ENCODE measurements at places on chromosomes 5 and 9.
A peak's percentile ranks its signal among the peaks of the same experiment; 100 is the strongest.

DNA sequence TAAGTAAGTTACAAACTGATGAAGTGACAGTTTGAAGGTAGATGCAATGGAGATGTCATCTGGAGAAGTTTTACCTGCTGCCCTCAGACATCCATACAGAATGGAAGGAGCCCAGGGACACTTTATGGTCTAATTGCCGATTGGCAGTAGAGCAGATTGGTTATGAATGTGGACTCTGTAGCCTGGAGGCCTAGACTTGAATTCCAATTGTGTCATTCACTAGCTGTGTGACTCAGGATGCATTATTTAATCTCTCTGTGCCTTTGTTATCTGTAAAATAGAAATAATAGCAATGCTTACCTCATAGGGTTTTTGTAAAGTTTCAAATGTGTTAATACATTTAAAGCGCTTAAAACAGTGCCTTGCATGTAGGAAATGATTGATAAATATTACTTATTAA lies 5.2 kb upstream of the TCERG1 start:
- no peak overlapping the region for H3K27ac ChIP-seq
- DNase-seq = no peak
- H3K4me1 ChIP-seq = no peaks in the 10 kb centered on the region
- H3K4me3 ChIP-seq = no peak overlapping the region
- H3K36me3 ChIP-seq = no peaks in the 10 kb centered on the region
- no peaks in the 10 kb centered on the region for H3K27me3 ChIP-seq

GRCh38 chr5:113367586-113367985 lies 67.2 kb downstream of the TSSK1B start:
- H3K36me3 ChIP-seq = no peaks in the 10 kb centered on the region
- H3K4me3 ChIP-seq = no peak overlapping the region
- DNase-seq = no peak
- H3K27ac ChIP-seq = no peak overlapping the region
- H3K27me3 ChIP-seq = no peaks in the 10 kb centered on the region

DNA sequence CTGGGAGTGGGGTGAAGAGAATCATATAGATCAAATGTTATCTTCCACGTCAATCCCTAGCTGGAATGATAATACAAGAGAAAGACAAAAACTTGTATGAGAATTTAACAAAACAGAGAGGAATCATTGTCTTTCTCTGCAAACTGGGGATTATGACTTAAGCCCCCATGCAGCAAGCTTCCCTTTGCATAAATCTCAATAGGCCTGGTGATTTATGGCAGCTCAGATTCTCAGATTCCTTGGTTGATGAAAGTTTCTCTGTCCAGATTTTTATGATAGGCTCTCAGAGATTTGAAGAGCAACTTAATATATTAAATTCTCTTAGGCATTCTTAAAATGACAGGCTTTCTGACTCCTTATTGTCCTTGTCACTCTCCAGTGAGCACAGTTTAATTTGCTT lies 56.0 kb downstream of the RASGRF2 start:
- H3K27me3 ChIP-seq = no peaks in the 10 kb centered on the region
- H3K4me3 ChIP-seq = no peak overlapping the region
- no peaks in the 10 kb centered on the region for H3K4me1 ChIP-seq
- H3K27ac ChIP-seq = no peak overlapping the region
- no peak for DNase-seq
- H3K36me3 ChIP-seq = no peaks in the 10 kb centered on the region

- no peaks in the 10 kb centered on the region for H3K36me3 ChIP-seq
- H3K27me3 ChIP-seq = no peaks in the 10 kb centered on the region
- no peak overlapping the region for H3K4me3 ChIP-seq
Measured at GRCh38 chr9:84379740-84380139, 39.2 kb upstream of the SLC28A3 start.

DNA sequence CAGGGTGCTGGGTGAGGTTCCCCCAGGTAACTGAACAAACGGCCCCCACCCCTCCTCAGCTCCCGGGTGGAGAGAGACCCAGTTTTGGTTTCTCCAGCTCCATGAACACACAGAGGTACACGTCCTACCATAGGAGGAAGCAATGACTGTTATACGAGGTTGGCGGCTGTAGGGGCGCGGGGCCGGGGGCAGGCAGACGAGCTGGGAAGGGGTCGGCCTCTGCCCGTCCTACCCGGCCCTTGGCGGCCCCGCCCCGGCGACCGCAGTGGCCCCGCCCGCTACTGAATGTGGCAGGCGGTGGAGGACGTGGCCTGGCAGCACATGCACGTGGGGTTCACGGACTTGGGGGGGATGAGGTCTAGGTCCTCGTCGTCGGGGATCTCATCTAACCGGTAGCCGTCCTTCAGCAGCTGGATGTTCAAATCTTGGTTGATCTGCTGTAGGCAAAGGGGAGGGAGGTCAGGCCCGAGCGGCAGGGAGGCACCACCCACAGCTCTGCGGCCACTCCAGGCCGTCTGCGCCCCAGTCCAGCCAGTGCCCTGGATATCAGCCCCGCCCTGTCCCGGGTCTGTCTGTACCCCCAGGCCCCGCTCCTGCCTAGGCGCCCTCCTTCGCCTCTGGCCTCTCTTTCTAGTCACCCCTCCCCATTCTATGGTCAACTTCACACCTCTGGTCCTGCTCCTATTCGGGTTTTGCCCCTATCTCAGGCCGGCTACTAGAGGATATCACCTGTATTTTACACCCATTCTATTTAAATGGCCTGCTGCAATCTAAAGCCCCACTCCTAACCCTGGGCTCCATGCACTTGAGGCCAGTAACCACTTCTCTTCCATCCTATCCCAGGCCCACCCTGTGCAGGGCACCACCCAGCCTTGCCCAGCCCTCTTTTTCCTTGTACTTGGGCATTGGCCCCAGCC lies 24.2 kb upstream of the MYORG start:
- H3K36me3 ChIP-seq = peaks cover 89% of the 10 kb centered on the region
- H3K27me3 ChIP-seq = no peaks in the 10 kb centered on the region
- H3K4me1 ChIP-seq = no peaks in the 10 kb centered on the region
- H3K4me3 ChIP-seq = no peak overlapping the region
- no peak for DNase-seq

- H3K4me3 ChIP-seq = no peak overlapping the region
- no peaks in the 10 kb centered on the region for H3K27me3 ChIP-seq
- no peaks in the 10 kb centered on the region for H3K36me3 ChIP-seq
- DNase-seq = no peak
- no peak overlapping the region for H3K27ac ChIP-seq
Measured at GRCh38 chr9:26375448-26375847, 517.2 kb downstream of the CAAP1 start.

- H3K27ac ChIP-seq = no peak overlapping the region
- H3K4me3 ChIP-seq = no peak overlapping the region
- no peak for DNase-seq
- H3K36me3 ChIP-seq = no peaks in the 10 kb centered on the region
- H3K4me1 ChIP-seq = no peaks in the 10 kb centered on the region
Measured at GRCh38 chr5:106860398-106861044, 810.2 kb downstream of the EFNA5 start.

DNA sequence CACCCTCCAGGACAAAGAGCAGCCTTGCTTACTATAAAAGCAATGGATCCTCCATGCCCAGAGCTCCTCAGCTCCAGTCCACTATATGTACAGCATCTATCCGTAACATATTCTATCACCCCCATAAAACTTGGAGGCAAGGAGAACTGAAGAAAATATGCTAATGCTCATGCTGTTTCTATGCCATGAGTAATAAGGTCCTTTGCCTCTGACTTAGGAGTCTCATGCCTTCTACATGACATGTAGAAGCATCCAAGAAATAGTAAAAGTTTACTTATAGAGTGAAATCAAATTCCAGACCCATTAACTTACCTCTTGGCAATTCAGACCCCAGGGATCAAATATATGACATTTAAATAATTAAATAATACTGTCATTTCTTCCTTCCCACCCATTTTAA lies 33.7 kb downstream of the SSBP2 start:
- no peak overlapping the region for H3K4me3 ChIP-seq
- no peak for DNase-seq
- H3K4me1 ChIP-seq = peaks cover 39% of the 10 kb centered on the region
- no peaks in the 10 kb centered on the region for H3K36me3 ChIP-seq

- no peak overlapping the region for H3K4me3 ChIP-seq
- no peaks in the 10 kb centered on the region for H3K36me3 ChIP-seq
- no peaks in the 10 kb centered on the region for H3K4me1 ChIP-seq
- H3K27ac ChIP-seq = no peak overlapping the region
- no peaks in the 10 kb centered on the region for H3K27me3 ChIP-seq
Measured at GRCh38 chr5:132335402-132335801, 34.1 kb upstream of the SLC22A5 start.

GRCh38 chr5:133675376-133676154 lies 63.2 kb upstream of the FSTL4 start:
- no peak overlapping the region for H3K4me3 ChIP-seq
- no peaks in the 10 kb centered on the region for H3K27me3 ChIP-seq
- no peaks in the 10 kb centered on the region for H3K4me1 ChIP-seq
- H3K27ac ChIP-seq = no peak overlapping the region
- H3K36me3 ChIP-seq = no peaks in the 10 kb centered on the region

DNA sequence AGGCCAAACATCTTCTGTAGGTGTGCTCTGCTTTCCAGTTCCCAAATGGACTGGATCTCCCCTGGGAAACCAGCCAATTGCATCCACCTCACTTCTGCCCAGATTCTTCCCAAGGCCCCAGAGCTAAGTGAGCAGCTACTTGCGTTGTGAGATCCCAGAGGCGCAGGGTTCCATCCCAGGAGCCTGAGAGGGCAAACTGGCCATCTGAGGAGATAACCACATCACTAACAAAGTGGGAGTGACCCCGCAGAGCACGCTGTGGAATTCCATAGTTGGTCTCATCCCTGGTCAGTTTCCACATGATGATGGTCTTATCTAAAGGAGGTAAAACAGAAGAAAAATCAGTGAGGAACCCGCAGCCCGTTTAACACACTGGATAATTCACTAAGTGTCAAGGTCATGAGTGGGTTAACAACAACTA lies 1.7 kb downstream of the RACK1 start:
- peaks cover 50% of the 10 kb centered on the region for H3K36me3 ChIP-seq
- H3K27ac ChIP-seq = peak overlapping the region; percentile 95
- DNase-seq = peak; percentile 60
- H3K4me3 ChIP-seq = no peak overlapping the region

DNA sequence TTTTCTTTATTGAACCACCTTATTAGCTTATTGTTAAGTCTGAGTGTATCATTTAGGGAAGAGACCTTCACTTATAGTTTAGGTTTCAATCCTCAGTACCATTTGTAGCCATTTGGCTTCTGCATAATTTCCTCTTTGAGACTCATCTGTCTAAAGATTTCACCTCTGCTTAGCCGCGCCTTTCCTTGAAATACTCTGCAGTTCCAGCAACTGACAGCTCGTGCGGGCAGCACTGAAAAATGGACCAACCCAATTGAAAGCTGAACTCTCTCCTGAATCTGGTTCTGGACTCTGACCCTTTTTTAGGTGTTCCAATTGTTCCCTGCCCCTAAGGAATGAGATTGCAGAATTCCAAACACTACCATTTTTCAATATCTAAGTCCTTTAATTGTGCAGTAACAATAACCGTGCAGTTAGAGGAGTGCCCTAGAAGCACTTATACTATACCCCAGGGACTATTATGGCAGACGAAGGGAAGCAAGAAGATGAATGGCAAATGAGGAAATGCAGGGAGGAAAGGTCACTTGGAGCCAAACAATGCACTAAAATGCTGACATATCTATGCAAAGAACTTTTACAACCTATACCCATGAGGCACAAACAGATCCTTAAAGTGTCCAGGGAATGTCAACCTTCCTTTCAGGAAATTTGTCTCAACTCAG lies 50.1 kb upstream of the PDE4D start:
- no peaks in the 10 kb centered on the region for H3K36me3 ChIP-seq
- DNase-seq = no peak
- H3K27ac ChIP-seq = no peak overlapping the region

- H3K27me3 ChIP-seq = no peaks in the 10 kb centered on the region
- H3K4me3 ChIP-seq = no peak overlapping the region
- H3K36me3 ChIP-seq = no peaks in the 10 kb centered on the region
Measured at GRCh38 chr5:80216753-80217596, 38.9 kb downstream of the SERINC5 start.

DNA sequence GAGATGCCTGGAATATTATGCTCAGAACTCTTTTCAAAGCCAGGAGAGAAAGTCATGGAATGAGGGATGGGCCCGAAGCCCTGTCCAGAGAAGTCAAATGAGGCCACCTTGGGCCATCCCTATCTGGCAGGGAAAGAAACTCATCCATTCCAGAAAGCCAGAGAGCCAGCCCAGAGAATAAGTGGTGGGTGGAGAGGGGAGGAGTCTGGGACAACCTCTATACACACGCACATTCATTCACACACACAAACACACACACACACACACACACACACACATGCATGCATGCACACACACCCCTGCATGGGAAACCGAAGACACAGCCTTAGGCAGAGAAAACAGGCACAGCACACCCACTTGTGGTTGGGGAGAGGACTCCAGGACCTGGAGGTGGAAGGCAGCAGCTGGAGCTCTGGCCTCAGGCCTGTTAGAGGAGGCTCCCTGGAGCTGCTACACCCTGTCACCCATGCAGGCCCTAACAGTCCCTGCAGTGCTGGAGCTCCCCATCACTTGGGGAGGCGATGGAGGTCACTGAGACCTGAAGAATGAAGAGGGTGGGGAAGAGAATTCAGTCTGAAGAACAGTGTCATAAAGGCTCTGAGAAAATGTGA lies 38.0 kb downstream of the TGFBI start:
- no peaks in the 10 kb centered on the region for H3K27me3 ChIP-seq
- no peak overlapping the region for H3K4me3 ChIP-seq
- no peaks in the 10 kb centered on the region for H3K36me3 ChIP-seq

DNA sequence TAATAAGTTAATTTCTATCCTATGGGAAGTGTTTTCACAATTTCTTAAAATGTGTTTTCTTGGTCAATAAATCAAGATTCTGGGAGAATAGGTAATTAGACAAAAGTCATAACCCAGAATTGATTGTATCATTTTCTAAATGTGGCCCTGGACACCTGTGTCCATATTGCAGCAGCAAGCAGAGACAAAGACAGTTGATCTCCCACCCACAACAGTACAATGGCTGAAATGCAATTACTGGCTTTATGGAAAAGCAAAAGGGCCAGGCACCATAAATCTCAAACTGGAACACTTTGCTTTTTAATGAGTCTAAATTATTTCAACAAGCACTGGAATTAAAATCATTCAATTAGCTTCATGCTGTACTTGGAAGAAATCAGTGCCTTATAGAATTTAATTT lies 157.2 kb downstream of the ESM1 start:
- H3K4me3 ChIP-seq = no peak overlapping the region
- no peak overlapping the region for H3K27ac ChIP-seq
- DNase-seq = no peak
- no peaks in the 10 kb centered on the region for H3K4me1 ChIP-seq
- no peaks in the 10 kb centered on the region for H3K36me3 ChIP-seq
- H3K27me3 ChIP-seq = no peaks in the 10 kb centered on the region

- no peaks in the 10 kb centered on the region for H3K36me3 ChIP-seq
- H3K27me3 ChIP-seq = no peaks in the 10 kb centered on the region
- no peaks in the 10 kb centered on the region for H3K4me1 ChIP-seq
- no peak overlapping the region for H3K27ac ChIP-seq
Measured at GRCh38 chr5:1961952-1962595, 79.3 kb upstream of the IRX4 start.

GRCh38 chr9:76560481-76560922 lies 101.5 kb downstream of the GCNT1 start:
- no peaks in the 10 kb centered on the region for H3K4me1 ChIP-seq
- DNase-seq = no peak
- no peaks in the 10 kb centered on the region for H3K36me3 ChIP-seq
- no peak overlapping the region for H3K27ac ChIP-seq
